ENCODE measurements at places on chromosomes 5 and 9. TPM values are rescaled to one million over a fixed set of nuclear protein-coding genes. Genes with fewer than 3 reads are reported as not detected.

Gene GBGT1
- total RNA-seq: 14.5 TPM

Gene ADGRD2
- 1.6 TPM for total RNA-seq

DNA sequence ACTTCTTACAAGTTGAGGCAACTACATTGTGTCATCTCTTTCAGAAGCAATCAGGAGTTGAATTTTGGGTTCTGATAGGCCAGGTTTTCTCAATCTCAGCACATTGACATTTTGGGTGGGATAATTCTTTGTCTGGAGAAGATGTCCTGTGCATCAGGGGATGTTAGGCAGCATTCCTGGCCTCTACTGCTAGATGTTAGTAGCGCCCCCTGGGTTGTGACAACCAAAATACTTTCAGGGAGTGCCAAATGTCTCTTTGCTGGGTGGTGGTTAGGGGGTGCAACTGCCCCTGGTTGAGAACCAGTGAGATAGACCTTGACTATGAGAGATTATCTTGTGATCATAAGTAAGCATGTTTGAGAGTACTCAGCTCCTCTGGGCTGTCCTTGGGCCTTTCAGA lies 164.3 kb upstream of the KLF9 start:
- no peak for DNase-seq
- no peaks in the 10 kb centered on the region for H3K36me3 ChIP-seq
- no peak overlapping the region for H3K4me3 ChIP-seq
- peaks cover 13% of the 10 kb centered on the region for H3K4me1 ChIP-seq
- no peak overlapping the region for H3K27ac ChIP-seq

DNA sequence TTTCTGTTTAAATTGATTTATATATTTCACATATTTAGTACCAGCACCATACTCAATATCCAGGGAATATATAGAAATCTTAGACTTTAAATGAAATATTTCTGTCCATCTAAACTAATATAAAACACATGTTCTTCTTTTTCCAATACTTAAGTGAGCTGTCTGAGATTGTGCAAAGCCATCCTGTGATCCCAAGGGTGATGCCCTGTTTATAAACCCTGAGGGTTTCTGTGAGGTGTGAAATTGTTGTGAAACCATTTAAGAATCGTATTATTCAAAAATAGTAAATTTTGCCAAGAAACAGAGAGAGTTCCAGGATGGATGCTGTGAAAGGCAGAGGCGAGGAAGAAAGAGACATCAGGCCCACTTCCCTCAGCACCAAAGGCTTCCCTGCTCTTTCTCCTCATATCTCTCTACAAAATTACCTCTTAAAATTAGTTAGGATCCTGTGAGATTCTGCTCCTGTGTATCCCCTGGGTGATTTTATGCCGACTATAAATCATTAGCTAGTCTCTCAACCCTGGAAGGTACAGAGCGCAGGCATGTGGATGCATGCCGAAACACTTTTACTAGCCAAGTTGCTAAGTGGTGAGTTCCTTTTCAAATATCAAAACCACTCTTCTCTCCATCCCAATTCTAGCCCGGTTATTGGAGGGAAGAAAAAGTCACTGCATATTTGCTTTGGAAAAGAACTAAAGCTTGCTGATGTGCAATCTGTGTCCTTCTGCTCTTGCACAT lies 183.0 kb downstream of the GLIS3 start:
- no peak overlapping the region for H3K4me3 ChIP-seq
- H3K4me1 ChIP-seq: 0 out of 2 replicates have a peak, but pooled peaks cover 3% of the 10 kb centered on the region
- H3K27ac ChIP-seq: no peak overlapping the region
- no peaks in the 10 kb centered on the region for H3K27me3 ChIP-seq
- H3K36me3 ChIP-seq: no peaks in the 10 kb centered on the region
